Stimulated activated CD8-positive, alpha-beta memory T cell treated with anti-CD3 and anti-CD28 coated beads, Interleukin-15, amount 100 ng/mL, for 24 hours (primary cell): ENCODE measurements at places on chromosomes 3 and 15.

GRCh38 chr3:66035763-66036477 lies 2.8 kb downstream of the MAGI1 start:
- DNase-seq = no peak

GRCh38 chr3:42495393-42495792 lies 7.0 kb upstream of the VIPR1 start:
- no peak for DNase-seq

- DNase-seq = no peak
Measured at GRCh38 chr15:63351170-63351569, 30.5 kb downstream of the CA12 start.

- no peak for DNase-seq
Measured at GRCh38 chr3:188239577-188239976, 85.6 kb downstream of the LPP start.

GRCh38 chr3:76500746-76501275 lies 539.1 kb upstream of the ROBO2 start:
- DNase-seq = no peak

DNA sequence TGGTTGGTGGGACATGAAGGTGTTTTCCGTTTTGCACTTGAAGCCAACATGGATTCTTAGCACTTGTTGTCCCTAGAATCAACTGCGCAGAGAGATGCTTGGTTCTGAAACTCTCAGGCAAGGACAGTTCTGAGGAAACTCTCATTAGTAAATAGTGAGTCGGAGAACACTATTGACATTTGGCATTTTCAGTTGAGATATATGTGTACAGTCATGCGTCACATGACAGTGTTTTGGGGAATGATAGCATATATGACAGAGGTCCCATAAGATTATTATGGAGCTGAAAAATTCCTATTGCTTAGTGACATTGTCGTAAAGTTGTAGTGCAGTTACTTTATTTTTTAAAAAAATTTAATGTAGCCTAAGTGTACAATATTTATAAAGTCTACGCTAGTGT lies 5.8 kb downstream of the APBA2 start:
- no peak for DNase-seq

DNA sequence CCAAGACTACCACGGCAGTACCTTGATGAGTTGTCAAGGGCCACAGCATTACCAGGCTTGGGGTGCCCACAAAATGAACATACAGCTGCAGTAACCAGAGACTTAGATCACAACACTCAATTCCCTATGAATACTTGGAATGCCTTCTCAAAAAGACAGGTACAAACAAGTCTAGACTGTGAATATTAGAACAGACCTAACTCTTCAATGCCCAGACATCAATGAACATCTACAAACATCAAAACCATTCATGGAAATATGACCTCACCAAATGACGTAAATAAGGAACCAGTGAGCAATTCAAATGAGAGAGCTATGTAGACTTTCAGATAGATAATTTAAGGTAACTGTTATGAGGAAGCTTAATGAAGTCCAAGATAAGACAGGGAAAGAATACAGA lies 185.1 kb upstream of the POU1F1 start:
- DNase-seq = no peak

GRCh38 chr15:35834216-35834830 lies 288.4 kb upstream of the DPH6 start:
- no peak for DNase-seq

DNA sequence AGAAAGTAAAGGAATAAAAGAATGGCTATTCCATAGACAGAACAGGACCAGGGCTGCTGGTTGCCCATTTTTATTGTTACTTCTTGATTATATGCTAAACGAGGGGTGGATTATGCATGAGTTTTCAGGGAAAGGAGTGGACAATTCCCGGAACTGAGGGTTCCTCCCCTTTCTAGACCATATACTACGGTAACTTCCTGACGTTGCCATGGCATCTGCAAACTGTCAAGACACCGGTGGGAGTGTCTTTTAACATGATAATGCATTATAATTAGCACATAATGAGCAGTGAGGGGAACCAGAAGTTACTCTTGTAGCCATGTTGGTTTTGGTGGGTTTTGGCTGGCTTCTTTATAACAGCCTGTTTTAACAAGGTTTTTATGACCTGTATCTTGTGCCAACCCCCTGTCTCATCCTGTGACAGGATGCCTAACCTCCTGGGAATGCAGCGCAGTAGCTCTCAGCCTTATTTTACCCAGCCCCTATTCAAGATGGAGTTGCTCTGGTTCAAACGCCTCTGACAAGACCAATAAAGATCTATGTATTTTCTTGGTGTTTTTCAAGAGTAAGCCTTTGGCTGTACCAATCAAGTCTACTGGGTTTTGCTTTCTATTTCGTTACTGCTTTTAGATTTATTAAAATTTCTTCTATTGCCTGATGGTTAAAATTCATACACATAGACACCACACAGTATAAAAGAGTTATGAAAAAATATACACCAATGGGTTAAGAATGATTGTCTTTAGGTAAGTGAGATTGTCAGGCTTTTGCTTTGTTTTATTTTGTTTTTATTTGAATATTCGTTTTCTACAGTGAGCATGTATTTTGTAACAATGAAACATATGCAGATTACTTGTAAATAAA lies 37.4 kb upstream of the CTDSPL start:
- no peak for DNase-seq

DNA sequence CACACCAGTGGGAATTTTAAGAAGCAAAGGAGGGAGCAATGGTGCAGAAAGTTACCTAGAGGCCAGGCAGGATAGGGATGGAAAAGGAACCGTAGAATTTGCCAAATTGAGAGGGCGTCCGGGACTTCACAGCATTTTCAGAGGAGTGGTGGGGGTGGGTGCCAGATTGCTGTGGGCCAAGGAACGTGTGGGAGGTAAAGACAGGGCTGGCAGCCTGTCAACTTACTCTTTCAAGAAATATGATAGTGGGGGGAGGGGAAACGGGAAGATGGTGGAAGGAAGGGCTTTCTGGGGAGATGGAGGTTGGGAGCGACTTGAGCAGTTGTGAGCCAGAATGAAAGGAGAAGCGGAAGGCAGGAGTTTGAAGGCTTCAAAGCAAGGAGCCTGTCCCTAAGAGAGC lies 1.4 kb upstream of the SLC6A11 start:
- no peak for DNase-seq

DNA sequence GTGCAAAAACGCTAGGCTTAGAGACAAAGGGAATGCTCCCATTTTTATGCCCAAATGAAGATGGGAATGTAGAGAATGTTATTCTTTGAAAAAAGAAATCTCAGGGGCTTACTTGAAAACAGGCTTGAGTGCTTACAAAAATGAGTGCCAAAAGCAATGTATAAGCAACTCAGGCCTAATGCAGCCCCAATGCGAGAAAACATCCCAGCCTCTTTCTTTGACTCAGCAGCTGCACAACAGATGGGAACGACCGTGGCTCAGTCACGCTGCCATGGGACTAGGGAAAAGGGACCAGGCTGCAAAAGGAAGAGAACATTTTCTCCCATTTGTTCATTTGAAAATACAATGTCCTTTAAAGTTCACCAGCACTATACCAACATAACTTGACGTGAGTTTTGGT lies 246.4 kb upstream of the LRIG1 start:
- DNase-seq = no peak

GRCh38 chr3:182692695-182693094 lies 100.6 kb upstream of the ATP11B start:
- no peak for DNase-seq

GRCh38 chr3:120423432-120423831 lies 27.4 kb downstream of the FSTL1 start:
- no peak for DNase-seq

DNA sequence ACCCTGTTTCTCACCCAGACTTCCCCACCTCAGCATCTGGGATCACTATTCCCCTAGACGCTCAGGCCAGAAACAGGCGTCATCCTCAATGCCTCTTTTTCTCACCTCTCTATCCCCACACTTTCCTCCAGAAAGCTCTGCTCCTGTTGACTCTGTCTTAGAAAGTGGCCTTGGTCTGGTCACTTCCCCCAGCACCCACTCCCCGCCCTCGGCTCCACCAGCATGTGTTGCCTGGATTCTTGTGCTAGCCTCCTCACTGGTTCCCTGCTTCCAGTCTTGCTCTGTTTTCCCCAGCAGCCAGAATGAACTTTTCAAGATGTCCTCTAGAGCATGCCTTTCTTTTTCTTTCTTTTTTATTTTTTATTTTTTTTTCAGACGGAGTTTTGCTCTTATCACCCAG lies 39.7 kb upstream of the ESYT3 start:
- DNase-seq = no peak

DNA sequence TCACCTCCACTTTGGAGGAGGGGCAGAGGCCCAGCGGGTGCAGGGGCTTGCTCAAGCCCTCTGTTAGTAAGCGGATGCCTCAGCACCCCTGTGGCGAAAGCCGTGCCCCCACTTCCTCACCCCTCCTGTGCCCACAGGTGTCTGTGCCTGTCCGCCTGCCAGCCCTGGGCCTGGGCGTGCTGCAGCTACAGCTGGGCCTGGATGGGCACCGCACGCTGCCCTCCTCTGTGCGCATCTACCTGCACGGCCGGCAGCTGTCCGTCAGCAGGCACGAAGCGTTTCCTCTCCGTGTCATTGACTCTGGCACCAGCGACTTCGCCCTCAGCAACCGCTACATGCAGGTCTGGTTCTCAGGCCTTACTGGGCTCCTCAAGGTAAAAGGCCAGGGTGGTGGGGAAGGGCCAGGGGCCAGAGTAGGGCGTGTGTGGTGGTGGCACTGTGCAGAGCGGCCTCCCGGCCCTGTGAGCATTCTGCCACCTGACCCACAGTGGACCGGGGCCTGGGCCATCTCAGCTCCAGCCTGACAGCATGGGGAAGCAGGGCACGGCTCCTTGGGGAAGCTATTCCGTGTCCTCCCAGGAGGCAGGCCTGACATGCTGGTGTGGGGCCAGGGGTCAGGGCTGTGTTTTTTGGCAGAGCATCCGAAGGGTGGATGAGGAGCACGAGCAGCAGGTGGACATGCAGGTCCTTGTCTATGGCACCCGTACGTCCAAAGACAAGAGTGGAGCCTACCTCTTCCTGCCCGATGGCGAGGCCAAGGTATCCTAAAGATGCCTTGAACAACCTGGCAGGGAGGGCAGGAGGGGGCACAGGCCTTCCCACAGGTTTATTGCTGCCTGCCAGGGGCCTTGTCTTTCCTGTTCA lies 9.0 kb downstream of the MAN2A2 start:
- DNase-seq = no peak

GRCh38 chr15:93235926-93236780 lies 147.1 kb upstream of the RGMA start:
- no peak for DNase-seq
